ENCODE measurements at places on chromosomes 11 and 22.

- no peak for DNase-seq
Measured at GRCh38 chr11:111942829-111943228, 5.7 kb downstream of the DIXDC1 start.

GRCh38 chr11:33692541-33692940 is 8.1 kb downstream of the C11orf91 start:
- DNase-seq: no peak

GRCh38 chr11:75505916-75506692 is 19.6 kb downstream of the GDPD5 start:
- DNase-seq: no peak

GRCh38 chr11:17273668-17274282 is 2.8 kb upstream of the NUCB2 start:
- peak; percentile 33 for DNase-seq

GRCh38 chr22:21038405-21038804 is 6.0 kb upstream of the SLC7A4 start:
- DNase-seq: no peak

DNA sequence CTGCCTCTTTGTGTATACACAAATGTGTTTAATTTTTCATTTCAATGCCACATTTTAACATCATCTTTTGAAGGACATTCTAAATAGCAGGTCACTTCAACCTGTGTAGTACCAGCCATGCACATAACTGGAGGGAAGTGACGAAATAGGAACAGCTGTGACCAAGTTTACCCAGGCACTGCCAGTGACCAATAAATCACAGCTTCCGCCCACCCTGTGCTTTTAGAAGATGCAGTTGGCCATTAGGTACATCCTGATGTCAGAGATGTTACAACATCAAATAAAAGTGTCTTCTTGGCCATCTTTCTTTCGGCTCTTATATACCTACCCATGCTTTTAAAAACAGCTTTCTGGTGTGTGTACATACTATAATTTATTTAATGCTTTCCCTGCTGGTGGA is 7.8 kb downstream of the LDLRAD3 start:
- DNase-seq: no peak

GRCh38 chr11:43581370-43582023 is 99.0 kb upstream of the HSD17B12 start:
- no peak for DNase-seq

DNA sequence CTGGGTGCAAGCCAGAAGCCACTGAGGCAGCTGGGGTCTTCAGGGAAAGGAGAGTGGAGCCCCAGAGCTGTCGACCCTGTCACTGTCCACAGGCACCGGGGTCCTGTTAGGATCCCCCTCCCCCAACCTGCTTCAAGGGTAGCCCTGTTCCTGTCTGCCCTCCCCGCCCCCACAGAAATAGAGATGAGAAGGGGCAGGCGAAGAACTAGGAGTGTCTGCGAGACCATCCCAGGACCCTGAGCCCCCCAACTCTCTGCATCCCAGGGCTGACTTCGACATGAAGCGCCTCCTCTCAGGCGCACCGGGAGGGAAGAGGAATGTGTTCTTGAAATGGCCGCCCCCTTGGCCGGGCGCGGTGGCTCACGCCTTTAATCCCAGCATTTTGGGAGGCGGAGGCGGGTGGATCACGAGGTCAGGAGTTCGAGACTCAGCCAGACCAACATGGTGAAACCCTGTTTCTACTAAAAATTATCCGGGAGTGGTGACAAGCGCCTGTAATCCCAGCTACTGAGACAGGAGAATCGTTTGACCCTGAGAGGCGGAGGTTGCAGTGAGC is 607 bp upstream of the ZNF70 start:
- DNase-seq: no peak

GRCh38 chr11:79404325-79404724 is 36.5 kb downstream of the TENM4 start:
- no peak for DNase-seq

GRCh38 chr22:42062506-42063170 is 8.0 kb downstream of the NAGA start:
- DNase-seq: no peak

DNA sequence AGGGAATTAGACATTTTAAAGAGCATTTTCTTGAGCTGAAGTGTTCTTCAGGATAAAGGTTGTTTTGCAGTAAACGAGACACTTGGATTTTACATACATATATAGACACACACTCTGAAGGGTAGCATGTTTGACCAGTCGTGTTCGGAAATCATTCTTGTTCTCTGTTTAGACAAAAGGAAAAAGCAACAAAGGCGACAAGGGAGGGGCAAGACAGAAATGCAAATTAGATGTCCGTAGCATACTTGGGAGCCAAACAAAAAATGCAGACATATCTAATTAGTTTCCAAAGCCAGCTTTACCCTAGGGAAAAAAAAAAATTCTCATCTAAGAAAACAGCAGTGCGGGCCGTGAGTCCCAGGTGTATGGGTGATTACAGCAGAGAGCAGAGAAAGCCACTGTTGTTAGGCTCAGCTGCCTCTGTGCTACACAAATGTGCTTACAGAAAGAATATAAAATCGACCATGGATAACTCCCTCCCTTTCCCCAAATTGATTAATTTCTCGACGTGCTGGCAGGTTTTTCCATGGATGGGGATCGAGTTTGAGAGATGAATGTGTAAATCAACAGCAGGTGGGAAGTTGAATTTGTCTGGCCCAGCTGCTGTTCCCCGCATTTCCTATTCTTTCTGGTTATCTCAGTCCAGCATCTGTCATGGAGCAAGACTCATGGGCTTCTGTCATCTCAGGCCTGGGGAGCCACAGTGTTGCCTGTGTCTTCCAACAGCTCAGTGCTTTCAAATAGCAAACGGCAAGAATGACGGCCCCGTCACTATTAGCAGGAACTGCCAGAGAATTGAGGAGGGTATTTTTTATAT is 176.5 kb upstream of the TTC12 start:
- DNase-seq: no peak

- no peak for DNase-seq
Measured at GRCh38 chr11:88196393-88196792, 21.1 kb upstream of the RAB38 start.

DNA sequence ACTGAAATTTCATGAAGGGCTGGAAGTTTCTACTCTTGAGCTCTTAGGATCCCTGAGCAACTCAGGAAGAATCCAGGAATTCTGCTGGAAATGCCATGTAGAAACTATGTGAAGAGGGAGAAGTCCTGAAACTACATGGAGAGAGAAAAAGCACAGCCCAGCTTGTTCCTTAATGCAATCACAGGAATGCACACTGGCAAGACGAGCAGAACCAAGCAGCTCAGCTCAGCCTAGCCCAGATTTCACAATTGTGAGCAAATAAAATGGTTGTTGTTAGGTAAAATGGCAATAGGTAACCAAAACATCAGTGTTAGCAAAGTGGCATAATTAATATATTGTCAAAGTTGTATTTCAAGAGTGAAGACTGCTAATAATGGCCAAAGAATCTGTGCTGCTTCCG is 28.1 kb downstream of the ZNF214 start:
- no peak for DNase-seq

- no peak for DNase-seq
Measured at GRCh38 chr11:11935536-11935935, 72.9 kb downstream of the DKK3 start.

DNA sequence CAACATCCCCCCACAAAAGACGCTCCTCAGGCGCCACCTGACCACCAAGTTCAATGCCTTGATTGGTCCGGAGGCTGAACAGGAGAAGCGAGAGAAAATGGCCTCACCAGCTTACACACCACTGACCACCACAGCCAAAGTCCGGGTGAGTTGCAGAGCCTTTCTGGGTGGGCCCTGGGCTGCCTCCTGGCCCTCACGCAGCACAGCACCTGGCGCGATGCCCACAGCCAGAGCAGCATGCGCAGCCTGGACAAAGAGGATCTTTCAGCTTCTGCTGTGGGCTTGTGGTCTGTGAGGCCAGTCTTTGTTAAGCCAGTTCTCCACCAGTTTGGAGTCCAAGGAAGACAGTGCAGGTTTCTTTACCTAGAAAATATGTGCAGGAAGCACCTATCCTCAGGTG is 21.6 kb downstream of the CYB5R2 start:
- DNase-seq: no peak

GRCh38 chr11:95850137-95850536 is 59.8 kb downstream of the CEP57 start:
- no peak for DNase-seq

DNA sequence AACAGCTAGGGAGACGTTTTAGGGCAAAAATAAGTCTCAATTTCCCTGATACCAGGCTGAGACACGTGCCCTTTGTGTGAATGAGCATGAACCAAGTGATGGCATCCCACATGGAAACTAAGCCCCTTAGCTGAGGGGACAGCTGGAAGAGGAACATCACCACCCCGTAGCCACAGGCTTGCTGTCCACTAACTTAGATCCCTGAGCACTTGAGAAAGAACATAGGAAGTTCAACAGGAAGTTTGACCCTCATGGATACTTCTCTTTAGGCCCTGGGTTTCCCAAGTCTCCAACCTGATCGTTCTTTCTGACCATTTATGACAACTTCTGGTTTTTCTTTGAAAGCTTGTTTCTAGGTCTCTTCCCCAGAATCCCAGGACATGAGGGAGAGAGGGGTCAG is 11.6 kb upstream of the CKAP5 start:
- peak; percentile 73 for DNase-seq

GRCh38 chr22:20238536-20238900 is 29.6 kb downstream of the RTN4R start:
- DNase-seq: peak; percentile 38

DNA sequence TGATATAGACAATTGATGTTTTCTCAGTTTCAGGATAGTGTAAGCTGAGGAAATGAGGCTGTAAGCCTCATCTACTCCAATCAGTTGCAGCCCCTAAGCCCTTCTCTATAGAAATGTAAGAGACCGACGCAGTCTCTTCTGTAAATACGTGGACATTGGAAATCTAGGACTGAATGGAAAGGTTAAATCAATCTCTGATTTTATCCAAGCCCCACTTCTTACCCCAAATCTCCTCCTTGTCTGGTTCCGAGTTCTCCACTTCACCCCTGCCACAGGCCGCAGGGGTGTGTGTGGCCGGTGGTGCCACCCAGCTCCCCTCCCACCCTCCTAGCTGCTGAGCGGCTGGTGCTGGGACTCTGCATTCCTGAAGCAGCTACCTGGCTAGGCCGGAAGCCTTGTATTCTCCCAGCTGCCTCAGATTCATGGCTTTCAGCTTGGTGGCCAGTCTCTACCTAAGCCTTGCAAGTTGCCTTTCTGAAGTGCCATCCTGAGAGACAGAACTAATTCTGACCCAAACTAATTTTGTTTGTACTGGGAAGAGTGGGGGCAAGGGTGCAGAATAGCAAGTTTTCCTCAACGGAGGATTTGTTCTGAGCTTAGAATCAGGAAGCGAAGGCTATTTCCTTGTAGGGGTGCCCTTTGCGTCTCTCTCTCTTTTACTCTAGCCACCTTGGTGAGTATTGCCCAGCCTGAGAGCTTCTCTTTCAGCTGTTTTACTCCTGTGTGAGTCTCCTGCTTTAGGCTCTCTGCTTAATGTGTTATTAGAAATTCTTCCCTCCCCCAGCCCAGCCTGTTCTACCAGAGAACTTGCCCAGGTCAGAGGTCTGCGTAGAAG is 749 bp downstream of the VWA5A start:
- DNase-seq: peak; percentile 29

DNA sequence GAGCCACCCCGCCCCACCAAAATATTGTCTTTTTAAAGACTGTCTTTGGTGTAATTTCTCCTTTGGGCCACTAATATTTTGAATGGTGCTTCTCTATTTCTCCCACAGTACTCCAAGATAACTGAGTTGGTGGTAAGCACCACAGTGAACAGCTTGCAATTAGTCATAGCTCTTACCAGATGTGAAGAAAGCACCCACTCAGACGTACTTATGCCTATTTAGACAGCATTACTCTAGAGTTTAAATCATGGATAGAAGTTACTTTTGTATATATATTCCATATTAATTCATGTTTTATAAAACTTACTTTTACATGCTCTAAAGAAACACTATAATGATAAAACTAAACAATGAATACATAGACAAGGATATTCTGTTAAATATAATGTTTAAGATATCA is 12.7 kb downstream of the ANO3 start:
- no peak for DNase-seq

All from inflammatory macrophage (primary cell).